ENCODE measurements at places on chromosomes 1 and 21.
A peak's percentile ranks its signal among the peaks of the same experiment; 100 is the strongest.

DNA sequence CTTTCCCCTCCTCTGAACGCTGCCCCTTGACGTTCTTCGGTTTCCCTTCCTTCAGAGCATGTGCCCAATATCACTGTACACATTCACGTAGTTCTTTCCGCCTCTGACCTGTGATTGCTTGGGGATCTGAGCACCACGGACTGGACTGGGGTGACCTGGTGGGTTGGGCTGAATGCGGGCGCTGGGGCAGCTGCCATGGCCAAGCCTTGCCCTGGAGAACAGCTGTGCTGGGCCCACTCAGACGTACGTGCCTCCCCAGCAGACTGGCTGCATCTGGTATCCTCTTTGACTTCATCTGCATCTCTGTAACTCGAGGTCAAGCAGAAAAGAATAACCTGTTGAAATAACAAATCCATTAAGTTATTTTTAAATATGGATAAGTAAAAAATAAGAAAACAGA, 35.1 kb upstream of the DISC1 start:
- no peak for DNase-seq

GRCh38 chr1:177600936-177601335, 368.9 kb downstream of the SEC16B start:
- DNase-seq = no peak

DNA sequence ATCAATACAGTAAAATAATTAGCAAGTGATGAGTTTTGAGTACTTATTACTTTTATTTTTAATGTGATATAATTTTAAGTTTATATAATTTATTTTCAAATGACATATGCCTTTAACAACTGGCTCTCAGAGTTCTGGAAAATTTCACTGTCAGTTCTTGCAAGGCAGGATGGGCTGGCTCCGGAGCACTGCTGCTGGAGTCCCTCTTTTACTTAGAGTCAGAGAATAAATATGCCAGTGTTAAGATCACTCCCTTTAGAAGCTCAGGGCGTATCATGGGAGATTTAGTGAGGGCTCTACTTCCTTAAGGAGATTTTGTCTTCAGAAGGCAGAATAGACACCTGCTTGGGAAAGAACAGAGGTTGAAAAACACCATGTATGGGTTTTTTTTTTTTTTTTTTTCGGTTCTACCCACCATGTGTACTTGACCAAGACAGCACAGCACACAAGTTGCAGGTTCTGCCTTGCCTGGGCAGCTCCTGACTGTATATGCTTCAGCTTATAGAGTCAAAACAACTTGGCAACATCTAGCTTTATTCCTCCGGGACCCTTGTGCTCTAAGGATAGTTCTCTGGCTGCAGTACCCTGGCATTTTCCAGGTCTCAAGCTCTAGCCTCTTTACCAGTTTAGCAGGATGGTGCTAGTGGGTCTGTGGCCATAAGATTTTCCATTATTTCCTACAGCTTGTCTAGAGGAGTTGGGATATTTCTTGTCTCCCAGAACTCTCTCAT, 29.7 kb upstream of the FMOD start:
- no peak for DNase-seq

DNA sequence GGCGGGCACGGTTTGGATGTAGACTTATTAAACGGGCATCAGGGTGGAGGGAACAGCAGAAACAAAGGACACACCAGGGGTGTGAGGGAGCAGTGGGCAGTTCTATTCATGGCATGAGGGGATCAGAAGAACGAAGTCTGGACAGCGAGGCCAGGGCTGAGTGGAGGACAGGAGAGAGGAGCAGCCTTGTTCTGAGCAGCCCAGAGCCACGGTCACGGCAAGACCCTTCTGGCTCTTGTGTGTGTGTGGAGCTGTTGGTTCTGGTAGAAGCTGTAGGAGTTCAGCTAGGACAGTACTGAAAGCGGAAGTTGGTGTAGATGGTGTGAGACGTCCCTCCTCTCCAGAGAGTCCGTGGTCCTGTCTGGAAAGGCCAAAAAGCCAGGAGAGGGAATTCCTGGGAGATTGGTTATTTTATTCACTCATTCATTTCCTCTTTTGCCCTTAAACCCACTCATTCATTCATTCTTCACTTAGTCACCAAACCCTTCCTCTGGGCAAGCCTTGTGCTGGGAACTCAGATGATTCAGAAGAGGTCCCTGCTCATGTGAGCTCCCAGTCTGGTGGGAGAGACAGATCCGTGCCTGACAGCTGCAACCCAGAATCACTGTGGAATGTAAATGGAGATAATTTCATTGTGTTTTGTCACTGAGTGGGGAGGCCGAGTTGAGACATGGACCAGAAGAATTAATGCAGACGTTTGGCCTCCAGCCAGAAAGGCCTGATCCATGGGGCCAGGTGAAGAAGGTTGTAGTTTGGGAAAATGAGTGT, 4.1 kb upstream of the ACOT11 start:
- DNase-seq = no peak

GRCh38 chr1:157262422-157262821, 124.2 kb upstream of the ETV3 start:
- no peak for DNase-seq

GRCh38 chr1:89681045-89681729, 48.3 kb downstream of the LRRC8C start:
- DNase-seq = no peak

DNA sequence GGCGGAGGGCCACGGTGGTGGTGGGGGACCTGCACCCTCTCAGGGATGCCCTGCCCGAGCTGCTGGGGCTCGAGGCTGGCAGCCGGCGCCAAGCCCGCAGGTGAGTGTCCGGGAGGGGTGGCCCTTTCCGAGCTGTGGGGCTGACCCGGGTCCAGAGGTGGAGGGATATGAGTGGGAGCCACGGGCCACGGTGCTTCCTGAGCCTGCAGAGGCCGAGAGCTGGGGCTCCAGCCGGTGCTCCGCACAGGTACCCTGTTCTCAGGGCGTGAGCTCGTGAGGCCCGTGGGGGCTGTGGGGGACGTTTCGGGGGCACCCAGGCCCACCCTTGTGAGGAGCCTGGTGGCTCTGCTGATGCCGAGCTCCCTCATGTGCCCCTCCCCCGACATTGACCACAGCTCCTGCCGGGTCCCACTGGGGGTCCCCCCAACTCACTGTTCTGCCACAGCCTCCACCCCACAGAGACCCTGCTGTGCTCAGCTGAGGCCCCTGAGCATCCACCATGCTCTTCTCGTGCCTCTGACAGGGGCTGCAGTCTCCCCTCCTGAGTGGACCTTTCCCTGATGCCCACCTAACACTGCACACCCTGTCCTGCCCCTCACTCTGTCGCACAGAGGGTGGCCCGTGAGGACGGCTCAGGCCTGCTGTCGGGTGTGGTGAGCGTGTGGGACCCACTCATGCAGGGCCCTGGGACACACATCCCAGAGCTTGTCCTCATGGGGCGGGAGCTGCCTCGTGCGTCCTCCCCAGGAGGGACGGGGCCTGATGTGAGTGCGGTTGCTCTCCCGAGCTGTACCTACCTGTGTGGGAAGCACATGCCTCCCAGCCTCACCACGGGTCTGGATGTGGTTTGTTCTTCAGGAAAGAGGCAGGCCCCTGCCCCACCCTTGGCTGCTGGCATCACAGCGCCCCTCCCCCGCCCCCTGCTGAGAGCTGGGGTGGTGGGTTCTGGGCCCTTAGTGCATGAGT, 27.5 kb downstream of the SLX9 start:
- no peak for DNase-seq

GRCh38 chr1:39372105-39372504, 119.3 kb upstream of the BMP8A start:
- no peak for DNase-seq

- no peak for DNase-seq
These were observed 264.3 kb downstream of the RHOU start for GRCh38 chr1:228999446-229000170.

DNA sequence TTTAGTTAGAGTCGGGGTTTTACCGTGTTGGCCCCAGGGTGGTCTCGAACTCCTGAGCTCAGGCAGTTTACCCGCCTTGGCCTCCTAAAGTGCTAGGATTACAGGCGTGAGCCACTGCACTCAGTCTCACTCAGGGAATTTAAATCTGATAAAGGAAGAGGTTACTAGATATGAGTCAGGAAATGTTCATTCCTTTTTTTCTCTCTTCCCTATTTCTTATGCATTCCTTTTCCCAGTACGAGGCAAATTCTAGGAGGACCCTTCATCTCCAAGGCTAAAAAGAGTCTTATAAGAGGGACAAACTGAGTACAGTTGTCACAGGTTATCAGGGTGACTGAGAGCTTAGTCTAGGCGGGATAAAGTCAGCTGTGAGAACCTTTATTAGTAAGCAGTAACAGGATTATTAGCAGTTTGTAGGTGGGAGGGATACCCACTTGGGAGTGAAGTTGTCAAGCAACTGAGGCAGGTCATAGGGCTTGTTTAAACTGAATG, 9.1 kb downstream of the MACF1 start:
- peak; percentile 30 for DNase-seq

- no peak for DNase-seq
These were observed 53.9 kb upstream of the COG2 start for GRCh38 chr1:230588323-230588746.

DNA sequence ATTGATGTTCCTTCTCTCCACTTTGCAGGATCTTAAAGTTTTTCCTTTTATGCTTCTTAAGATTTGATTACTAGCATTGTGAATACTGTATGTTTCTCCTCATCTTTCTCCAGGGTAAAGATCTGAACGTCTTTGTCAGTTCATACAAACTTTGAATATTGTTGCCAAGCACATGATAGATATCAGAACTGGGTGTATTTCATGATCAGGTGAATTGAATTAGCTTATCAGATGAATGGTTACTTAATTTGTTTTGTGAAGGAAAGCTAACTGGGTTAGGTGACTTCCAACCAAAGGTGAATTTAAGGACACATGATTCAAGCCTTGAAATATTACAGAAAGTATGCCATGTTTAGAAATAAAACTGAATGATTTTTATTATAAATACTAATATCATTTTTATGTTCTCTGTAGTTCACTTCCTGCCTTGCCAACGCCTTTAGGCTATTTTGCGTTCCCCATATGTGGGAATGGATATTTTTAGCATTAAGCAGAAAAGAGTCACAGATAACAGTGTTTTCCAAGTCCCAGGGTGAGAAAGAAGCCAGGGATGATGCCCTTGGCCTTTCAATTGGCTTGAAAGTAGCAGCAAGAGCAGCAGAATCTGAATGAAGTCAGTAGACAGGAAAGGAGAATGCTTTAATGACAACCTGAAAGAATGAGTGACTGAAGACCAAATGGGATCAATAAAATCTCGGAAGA, 752.1 kb downstream of the NCAM2 start:
- no peak for DNase-seq

DNA sequence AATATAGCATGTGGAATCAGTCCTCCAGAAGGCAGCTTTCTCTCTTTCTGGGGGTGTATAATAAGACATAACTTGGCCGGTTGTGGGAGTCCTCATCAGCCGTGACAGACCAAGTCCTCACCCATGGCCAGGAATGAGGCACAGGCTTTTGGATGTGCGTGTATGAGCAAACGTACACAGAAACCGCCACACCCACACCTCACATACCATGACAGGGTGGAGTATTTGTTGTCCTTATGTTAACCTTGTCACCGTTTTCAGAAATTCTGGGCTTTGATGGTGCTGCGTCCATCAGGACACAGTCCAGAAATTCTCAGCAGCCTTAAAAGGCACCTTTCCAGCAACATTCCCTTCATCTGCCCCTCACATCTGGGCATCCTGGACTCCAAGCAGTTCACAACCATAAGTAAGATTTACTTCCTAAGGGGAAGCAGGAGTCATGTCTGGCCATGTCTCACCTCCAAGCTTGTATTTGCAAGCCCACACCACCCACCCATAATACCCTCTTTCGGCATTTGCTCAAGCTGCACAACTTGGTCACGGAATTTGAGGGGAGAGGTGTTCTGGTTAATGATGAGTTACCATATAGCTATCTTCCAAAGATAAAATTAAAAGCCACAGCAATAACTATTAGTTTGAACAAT, 12.4 kb downstream of the C1orf116 start:
- no peak for DNase-seq

DNA sequence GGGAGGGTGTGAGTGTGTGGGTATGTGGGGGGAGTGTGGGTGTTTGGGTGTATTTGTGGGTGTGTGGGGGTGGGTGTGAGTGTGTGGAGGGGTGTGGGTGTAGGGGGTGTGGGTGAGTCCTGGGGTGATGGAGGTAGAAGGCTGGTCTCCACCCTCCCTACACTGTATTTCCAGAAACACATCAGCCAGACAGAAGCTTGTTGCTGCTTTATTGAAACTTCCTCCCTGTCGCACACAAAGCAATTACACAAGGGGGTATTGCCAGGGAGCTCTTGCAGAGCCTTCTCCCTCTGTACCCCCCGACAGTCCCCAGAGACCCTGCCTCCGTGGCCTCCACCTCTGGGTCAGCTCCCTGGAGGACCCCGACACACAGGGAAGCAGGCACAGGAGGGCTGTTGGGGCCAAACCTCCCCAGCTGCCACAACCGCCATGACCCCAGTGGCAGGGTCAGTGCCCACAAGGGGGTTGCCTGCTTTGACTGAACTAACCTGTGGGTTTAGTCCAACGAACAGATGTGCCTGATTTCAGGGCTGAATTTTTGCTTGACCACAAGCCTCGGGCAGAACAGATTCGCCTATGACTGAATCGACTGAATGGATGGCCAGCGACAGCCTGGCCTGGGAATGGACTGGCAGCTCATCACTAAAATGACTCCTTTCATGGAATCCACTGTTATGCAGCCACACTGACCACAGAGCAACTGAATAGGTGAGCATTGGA, 9.1 kb upstream of the MATN1 start:
- DNase-seq = no peak

- DNase-seq = no peak
These were observed 194.5 kb downstream of the HIVEP3 start for GRCh38 chr1:41724248-41724647.

DNA sequence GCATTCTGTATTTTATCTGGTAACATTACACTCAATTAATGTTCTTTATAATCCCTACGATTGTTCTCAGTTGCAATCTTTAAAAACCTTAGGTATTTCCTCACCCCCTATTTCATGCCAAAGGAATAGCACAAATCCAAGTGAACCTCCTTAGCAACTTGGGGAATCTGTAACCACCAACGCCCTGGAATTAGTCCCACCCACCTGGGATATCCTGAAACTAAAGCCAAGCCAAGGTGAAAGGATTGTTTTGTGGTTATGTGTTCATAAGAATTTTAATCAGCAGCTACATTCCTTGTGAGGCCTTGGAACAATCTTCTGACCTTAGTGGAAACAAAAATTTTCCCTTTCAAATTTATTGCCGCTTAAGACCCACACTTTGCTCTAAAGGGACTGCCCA, 908.7 kb downstream of the TTLL7 start:
- DNase-seq = no peak

DNA sequence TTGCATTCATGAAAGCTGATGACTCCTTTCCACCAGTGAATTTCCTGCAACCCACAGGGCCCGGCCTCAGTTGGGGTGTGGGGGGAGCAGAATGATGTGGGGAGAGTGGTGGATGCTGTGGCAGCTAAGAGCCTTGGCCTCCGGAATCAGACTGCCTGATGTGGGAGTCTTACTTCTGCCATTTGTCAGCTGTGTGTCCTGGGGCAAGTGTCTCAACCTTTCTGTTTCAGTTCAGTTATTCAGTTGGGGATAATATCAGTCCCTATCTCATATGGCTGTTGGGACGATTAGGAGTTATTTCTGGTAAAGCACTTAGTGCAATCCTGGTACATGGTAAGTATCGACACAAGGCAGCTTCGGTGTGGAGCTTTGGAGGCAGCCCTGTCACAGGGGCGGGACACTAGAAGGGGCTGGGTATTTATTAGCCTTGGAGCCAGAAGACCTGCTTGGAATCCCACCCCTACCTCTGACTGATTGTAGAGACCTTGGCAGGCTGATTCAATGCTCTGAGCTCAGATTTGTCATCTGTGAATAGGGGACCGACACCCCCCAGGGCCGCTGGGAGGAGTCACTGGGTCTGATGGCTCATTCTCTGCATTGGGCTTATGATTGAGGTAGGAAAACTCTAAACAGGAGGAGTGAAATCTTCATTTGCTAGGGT, 19.6 kb downstream of the ARHGEF10L start:
- no peak for DNase-seq

Data from ELF-1 (cell line).